Activated naive CD4-positive, alpha-beta T cell (primary cell): ENCODE measurements at places on chromosomes 5 and 9.

DNA sequence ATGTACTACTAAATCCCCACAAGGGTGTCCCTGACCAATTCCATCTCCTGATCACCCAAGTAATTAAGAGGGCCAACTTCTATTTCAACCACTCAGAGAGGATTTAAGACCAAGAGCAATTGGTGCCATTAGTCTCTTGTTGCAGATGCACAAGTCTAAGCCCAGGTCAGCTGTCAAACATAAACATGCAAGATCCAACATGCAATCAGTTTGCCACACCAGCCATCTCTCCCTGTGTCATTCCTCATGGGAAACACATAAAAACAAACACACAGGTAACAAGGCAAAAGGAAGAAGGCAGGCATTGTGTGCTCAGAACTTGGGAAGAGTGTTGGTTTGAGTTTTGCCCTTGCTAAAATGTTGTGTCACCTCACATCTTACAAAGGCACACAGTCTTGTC lies 139.2 kb downstream of the SPOCK1 start:
- no peak for DNase-seq

GRCh38 chr9:131084661-131085369 lies 11.5 kb upstream of the AIF1L start:
- no peak for DNase-seq

DNA sequence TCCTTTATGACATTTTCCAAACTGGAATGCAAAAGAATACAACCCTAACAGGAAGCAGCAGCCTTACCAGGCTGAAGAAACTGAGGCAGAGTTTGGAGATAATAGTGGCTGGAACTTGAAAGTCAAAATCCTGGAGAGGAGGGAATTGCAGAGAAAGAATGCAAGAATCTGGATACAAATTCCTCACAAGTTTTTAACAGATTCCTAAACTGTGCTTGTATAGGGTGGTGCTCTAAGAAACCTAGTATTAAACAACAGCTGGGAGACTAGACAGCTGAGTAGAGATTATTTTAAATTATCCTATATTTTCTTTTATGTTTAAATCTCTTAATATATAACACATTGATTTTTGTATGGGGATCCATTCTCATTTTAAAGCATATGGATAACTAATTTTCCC lies 30.7 kb downstream of the INVS start:
- DNase-seq, result no peak

GRCh38 chr5:141094481-141095262 lies at the start of gene PCDHB2:
TSS of gene PCDHB2 (plus strand) at chr5:141094615. CDS start at chr5:141094791, 176 bp downstream.
- no peak for DNase-seq

DNA sequence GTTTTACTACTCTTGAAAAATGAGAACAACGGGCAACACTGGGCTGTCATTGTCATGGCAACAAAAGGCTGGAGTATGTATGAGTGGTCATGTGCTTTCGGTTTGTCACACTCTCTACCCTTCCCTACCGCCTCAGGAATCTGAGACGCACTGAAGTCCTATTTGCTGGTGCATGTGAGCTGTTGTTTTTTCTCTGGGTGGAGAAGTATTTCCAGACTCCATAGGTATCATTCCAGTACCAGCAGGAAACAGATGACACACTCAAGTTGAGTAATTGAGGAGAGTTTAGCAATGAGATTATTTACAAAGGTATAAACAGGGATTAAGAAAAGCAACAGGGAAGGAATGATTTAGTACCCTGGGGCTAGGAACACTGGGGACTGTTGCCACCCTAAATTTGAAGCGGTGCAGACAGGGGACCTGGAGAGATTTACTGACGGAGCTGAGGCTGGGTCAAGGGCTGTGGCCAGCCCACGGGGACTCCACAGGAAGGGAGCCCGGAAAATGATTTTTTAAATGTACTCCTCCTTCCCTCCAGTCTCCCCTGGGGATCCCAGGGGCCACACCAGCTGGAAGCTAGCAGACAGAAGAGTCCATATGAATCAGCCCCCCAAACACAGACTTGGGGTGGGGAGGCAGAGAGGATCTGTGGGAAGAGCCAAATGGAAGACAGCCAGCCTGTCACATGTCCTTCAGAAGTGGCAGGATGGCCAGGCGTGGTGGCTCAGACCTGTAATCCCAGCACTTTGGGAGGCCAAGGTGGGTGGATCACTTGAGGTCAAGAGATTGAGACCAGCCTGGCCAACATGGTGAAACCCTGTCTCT lies 13.2 kb upstream of the ZBTB43 start:
- DNase-seq, result no peak

DNA sequence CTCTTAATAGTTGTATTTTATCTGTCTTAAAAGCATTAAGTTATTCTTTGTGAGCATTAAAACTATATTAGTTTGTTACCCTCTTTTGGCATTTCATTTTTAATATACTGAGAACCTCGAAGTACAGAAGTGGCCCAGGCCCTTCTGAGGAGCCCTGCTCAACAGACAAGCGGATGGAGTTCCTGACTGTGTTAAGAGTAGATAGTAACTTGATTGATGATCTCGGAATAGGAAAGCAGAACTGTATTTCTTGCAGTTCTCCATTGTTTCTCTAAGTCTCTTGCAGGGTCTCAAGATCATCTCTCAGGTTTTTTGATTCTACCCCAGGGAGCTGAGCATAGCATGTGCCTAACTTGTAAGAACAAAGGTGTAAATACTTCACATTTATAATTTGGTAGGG lies 139.6 kb downstream of the SMARCA2 start:
- DNase-seq, result no peak

- DNase-seq, result no peak
Observed at GRCh38 chr5:78467752-78468357, 107.4 kb downstream of the SCAMP1 start.

DNA sequence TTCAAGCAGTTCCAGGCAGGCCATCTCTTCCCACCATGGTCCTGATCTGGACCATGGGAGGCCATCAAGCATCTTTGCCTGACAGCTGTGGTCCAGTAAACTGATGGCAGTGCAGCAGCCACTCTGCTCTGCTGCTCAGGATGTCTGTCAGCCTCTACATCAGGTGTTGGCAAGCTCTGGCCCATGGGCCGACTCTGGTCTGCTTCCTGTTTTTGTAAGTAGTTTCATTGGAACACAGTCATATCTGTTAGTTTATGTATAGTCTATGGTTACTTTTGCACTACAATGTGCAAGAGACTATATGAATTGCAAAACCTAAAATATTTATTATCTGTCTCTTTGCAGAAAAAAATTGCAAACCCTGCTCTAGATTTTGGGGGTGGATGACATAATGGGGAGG lies 225.0 kb downstream of the KCTD16 start:
- DNase-seq, result no peak

DNA sequence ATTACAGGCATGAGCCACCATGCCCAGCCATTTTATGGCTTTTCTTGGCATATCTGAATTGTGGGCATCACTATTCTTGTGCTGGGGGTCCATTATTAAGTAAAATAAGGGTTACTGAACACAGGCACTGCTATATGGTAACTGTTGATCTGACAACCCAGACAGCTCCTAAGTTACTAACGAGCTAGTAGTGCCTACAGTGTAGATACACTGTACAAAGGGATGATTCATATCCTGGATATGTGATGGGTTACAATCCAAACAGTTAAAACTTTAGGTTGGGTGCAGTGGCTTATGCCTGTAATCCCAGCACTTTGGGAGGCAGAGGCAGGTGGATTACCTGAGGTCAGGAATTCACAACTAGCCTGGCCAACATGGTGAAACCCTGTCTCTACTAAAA lies 4.3 kb downstream of the CD14 start:
- DNase-seq, result no peak

DNA sequence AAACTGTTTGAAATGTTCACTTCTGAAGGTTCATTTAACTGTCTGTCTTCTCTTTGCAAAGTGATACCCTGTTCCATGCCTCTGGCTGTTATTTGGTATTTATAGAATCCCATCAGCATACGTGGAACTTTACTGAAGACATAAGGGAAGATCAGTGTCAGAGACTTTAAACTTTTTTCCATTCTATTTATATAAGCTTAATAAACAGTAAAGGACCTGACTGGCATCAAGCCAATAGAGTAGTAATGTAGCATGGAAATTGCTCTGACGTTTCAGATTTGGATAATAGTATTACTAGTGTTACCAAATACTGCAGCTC lies 94.9 kb upstream of the MINAR2 start:
- DNase-seq, result no peak

DNA sequence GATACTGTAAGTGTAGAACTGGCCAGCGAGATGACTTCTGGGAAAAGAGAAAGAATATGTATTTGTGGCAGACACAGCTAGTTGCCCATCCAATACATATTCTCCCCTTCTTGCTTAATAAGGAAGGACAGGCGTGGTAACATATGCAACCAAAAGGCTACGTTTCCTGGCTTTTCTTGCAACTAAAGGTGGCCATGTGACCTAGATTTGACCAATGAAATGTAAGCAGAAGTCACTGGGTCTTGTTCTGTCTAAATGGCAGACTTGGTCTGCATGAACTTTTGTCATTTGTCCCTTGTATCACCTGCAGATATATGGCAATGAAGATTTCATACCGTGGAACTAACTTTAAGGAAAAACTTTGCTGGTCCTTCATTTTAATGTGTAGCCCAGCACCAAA lies 183.8 kb downstream of the CDH12 start:
- no peak for DNase-seq

DNA sequence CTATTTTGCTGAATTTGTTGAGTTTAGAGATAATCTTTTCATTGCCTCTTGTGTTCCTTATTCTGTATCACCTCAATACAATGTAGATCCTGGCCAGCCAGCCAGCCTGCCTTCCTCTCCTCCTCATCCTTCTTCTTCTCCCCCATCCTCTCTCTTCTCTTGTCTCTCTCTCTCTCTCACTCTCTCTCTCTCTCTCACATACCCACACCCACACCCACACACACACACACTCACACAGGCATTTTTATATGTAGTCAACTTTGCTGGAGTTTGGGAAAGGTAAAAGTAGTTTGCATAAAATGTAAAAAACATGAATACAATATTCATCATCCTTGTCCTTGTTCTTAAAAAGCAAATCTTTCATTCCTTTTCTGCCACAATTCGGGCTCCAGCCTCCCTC lies 60.5 kb downstream of the ZFAND5 start:
- no peak for DNase-seq

DNA sequence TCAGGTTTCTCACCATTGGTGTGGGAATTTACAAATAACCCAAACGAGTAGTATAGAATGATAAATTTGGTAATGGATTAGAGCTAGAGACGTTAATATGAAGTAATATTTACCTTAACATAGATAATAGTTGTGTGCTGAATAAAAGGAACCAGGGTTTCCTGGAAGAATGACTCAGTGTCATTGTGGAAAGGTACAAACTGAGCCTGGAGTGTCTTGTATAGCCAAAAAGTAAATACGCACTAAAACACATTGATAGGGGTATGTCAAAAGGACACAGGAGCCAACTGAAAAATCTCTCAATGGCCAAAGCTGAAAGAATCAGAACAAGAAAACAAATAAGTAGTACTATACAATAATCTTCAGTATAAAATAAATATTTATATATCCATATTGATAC lies 363.5 kb downstream of the SLCO4C1 start:
- DNase-seq, result no peak

GRCh38 chr9:93130861-93131481 lies 3.1 kb downstream of the NINJ1 start:
- no peak for DNase-seq

DNA sequence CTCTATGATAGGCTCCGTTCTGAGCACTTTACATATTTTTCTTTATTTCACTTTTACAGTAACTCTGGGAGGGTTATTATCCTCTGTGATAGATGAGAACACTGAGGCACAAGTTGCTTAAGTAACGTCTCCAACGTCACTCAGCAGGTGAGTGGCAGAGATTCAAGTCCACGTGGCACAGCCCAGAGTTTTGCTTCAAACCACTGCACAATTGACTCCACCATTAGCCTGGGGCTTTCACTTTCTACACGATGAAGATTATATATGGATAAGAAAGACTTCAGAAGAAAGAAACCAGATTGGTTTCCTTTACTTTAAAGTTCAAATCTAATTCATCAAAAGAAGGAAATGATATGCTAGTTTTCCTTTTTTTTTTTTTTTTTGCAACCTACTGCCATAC lies 245.9 kb downstream of the SYK start:
- DNase-seq, result no peak

GRCh38 chr9:278651-279050 lies 64.0 kb downstream of the DOCK8 start:
- DNase-seq, result no peak

DNA sequence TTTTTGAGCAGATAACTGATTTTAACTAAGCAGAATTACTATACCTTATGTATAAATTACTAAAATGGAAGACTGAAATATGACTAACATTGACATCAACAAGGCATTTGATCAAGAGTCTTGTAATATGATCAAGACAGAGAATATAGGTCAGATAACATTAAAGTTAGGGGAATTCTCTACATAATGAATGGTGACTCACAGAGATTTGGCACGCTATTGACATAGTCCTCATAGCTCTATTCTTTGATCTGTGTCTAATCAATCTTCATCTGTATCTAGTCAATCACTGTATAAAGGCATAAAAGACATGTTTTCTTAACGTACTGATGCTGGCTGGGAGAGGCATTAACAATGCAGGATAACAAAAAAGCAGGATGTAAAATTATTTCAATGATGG lies 17.4 kb downstream of the ABITRAM start:
- DNase-seq, result no peak

- DNase-seq, result no peak
Observed at GRCh38 chr9:116688806-116689485, 1.8 kb downstream of the TRIM32 start.

- no peak for DNase-seq
Observed at GRCh38 chr5:166788050-166788449, 1503.4 kb upstream of the WWC1 start.

- DNase-seq, result no peak
Observed at GRCh38 chr9:129854588-129855110, 19.4 kb downstream of the USP20 start.

GRCh38 chr5:60673334-60673733 lies 26.6 kb downstream of the DEPDC1B start:
- DNase-seq, result no peak

DNA sequence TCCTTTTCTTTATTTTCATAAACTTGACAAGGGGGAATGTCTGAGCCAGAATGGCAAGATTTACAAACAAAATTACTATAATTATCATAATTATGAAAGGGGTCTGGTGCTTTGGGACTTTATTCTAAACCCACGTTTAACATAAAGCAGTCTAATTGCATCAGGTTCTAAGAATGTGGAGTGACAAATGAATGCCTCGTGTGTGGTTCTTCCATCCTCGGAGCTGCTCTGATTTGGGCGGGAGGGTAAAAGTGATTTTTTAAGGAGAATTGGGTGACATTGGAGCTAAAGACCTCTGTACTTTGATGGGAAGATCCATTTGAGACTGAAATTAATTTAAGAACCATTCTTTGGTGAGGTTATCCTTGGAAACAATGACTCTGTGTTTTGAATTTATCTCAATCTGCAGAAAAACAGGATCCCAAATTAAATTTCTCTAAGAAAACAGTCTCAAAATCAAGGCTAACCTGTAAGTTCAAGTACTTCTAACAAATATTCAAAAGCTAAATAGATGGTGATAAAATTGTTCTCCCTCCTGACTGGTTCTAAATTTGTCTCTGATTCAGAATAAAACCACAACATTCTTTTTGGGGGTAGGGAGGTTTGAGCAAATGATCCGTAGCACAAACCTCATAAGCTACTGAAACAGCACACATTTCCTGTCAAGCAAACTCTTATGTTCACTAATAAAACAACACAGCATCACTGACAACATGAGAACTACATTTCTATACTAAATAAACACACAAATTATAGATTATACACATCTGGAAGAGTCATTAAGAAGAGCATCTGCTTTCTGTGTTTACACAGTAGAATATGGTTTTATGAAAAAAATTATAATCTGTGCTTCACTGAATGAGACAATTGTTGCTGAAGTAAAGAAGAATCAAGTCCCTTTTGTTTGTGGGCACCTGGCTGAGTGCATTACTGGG lies 85.5 kb downstream of the DCP2 start:
- no peak for DNase-seq

GRCh38 chr9:4833781-4834560 lies 41.2 kb downstream of the RCL1 start:
- no peak for DNase-seq
